Mucosa of descending colon (tissue), 3 donors: ENCODE measurements at places on chromosomes 3 and 15. TPM values are rescaled to one million over a fixed set of nuclear protein-coding genes. Genes with fewer than 3 reads are reported as not detected.

DNA sequence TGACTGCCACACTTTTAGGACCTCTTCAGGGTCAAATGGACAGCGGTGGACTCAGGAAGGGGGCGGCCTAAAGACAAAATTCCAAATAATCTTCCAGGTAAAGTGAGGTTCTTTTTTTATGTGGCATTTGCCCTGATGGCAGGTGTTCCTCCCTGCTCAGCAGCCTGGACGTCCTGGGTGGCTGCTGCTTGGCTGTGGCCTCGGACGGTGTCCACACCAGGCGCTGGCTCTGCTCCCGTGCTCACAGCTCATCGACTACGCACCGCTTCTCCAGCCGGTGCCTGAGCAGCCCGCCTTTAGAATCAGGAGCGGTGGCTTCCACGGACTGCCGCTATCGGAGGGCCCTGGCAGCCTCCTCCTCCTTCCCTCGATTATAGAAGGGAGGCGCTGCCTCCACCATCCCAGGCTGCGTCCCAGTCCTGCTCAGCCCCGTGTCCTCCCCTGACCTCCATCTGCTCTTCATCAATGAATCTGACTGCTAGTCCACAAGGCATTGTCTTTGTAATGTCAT, 41.9 kb downstream of the PCSK6 start:
- DNase-seq: no peak

- no peak for DNase-seq
Measured at GRCh38 chr3:149366031-149366430, 11.4 kb downstream of the TM4SF1 start.

- no peak for DNase-seq
Measured at GRCh38 chr3:87082796-87083440, 92.0 kb upstream of the VGLL3 start.

The ALS2CL gene
- total RNA-seq: 68.1 TPM

DNA sequence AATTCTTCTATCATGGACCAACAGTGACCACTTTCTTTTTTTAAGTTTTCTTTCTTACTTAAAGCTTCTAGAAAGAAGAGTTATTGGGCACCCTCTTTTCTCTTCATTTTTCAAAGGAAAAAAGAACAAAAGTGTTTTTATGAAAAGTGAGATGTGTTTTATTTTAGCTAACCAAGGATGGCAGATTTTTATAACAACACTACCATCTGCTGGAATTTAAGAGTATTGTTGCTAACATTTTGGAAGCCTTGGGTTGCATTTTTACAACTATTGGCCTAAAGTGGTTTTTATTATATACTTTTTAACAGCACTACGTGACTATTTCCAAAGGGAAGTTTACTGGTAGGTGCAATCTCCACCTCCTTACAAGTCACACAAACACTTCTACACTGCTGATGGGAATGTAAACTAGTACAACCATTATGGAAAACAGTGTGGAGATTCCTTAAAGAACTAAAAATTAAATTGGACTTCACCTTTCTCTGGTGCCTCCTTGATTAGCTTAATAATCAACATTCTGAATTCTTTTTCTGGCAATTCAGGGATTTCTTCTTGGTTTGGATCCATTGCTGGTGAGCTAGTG, 237.7 kb upstream of the AGTR1 start:
- no peak for DNase-seq

The GOLGA8S gene
- total RNA-seq: 0.07 TPM

DNA sequence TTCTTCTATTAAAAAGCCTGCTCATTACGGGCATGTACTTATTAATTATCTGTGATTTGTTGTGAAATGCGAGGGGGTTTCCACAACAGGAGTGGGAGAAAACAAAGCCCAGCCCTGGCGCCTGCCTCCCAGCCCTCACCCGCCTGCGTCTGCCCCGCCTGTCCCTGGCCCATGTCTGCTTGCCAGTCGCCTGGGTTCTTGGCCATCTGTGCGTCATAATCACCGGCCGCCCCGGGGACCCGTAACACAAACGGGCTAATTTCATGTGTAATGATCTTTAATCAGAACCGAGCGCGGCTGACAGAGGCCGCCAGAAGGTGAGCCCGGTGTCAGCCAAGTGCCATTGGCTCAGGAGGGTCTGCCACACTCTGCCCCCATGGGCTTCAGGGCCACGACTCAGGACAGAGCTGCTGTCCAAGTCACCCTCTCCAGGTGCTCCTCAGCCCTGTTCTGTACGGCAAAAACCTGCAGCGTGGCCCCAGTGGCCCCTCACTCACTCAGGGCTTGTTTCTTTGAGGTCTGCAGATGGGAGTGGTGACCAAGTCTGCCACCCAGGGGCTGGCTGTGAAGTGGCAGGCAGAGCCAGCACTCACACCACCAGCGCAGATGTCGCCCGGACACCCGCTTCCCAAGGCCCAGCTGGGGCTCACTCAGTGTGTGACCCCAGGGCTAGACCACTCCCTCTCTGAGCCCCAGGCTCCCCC, 28.8 kb upstream of the TMEM115 start:
- no peak for DNase-seq

DNA sequence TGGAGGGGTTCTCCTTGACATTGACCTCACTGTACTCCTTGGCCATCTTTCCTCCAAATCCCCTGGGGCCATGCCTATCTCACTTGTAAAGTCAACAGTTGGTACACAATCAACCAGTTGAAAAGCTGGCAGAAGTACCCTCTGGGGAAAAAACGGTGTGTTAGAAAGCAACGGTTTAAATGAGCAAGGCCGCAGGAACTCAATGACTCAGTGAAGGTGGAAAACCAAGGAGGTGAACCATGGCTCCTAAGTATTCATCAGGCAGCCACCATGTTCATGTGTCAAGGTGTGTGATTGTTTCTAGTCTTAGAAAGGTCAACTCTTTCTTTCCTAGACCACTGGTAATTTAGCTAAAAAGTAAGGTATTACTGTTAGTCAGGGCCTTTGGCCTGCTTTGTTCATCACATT, 130.9 kb upstream of the SATB1 start:
- DNase-seq: no peak

DNA sequence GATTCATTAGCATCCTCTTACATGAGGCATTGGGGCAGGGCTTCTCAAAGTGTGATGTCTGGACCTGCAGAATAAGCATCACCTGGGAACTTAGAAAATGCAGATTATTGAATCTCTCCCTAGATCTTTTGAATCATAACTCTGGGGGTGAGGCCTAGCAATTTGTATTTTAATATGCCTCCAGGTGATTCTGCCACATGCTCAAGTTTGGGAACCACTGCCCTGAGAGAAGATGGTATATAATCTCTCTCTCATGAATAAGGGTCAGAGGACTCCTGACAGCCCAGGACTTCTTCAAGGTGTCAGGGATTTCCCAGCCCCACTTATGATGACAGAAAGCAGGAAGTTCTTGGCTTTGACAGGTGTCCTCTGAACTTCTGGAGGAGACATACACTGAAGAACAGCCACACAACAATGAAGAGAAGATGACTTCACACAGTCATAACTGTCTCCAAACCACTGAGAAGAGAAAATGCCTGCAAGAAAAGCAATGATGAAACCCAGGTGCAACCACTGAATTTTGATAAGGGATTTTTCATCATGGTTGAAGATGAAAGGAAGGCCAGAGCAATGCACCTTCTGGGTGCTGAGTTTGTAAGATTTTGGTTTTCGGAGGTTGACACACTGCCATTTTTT, 211.9 kb upstream of the MRPL3 start:
- DNase-seq: no peak

The ST6GAL1 gene
- 23.5 TPM for total RNA-seq

- DNase-seq: no peak
Measured at GRCh38 chr3:190286014-190286413, 36.2 kb downstream of the CLDN1 start.

GRCh38 chr3:186997473-186997939, 67.2 kb downstream of the ST6GAL1 start:
- no peak for DNase-seq

- no peak for DNase-seq
Measured at GRCh38 chr3:124246949-124247348, 255.0 kb upstream of the ROPN1 start.

The C3orf80 gene
- 0.38 TPM for total RNA-seq

GRCh38 chr3:114671741-114672510, 378.1 kb downstream of the TIGIT start:
- DNase-seq: no peak

The LMAN1L gene
- 0.60 TPM for total RNA-seq

The DPPA4 gene
- not detected for total RNA-seq

DNA sequence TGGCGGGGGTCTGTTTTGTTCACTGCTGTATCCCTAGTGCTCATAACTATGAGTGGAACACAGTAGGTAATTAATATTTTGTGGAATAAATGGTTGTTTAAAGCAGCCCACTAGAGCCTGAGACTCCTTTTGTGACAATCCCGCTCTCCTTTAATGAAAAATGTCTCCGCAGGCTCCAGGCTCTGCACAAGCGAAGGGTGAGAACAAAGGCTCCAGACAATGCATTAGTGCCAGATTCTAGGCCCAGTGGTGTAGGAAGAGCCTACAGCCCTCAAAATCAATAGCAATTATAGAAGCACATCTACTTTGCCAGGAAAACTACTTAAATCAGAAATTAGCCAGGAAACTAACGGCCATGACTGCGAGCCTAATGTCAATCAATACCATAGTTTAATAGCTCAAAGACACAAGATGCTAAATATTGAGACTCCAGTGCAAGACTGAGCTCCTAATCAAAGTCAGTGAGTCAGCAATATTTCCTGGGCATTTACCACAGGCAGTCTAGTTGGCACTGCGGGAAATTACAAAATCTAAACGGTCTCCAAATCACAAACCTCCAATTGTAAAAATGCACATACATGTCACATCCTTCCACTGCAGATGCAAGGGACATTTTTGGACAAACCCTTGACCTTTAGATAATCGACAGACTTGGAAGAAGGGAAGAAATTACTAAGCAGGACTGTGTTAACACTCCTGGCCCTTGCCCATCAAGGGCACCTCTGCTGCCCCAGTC, 2.3 kb downstream of the ANXA2 start:
- no peak for DNase-seq

DNA sequence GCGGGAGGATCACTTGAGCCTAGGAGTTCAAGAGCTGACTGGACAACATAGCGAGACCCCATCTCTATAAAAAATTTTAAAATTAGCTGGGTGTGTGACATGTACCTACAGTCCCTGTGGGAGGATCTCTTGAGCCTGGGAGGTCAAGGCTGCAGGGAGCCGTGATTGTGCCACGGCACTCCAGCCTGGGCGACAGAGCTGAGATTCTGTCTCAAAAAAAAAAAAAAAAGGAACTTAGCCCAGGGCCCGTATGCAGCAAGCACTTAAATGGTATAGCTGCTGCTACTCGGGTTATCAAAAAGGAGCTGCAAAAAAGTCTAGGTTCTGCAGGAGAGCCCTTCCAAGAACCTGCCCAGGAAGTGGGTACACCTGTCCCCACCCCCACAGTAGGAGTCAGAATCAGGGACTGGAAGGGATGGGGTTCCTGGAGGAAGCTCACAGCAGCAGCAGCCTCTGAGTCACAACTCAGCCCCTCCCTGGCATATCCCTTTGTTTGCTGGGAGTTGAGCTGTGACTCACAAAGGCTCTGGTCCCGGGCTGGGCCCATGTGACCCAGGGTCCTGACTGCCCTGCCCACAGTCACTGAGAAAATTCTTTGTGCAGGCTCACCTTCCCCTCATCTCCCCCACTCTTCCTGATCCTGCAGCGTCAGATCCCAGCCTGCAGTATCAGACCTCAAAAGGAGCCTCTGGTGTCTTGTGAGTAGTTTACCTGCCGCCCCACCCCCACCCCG, at the start of gene SPATA12:
Gene SPATA12 (plus strand): TSS at position 576 of the 733 bp plus-strand sequence. CDS start 13,031 bp downstream, outside the sequence.
- peak; percentile 81 for DNase-seq

DNA sequence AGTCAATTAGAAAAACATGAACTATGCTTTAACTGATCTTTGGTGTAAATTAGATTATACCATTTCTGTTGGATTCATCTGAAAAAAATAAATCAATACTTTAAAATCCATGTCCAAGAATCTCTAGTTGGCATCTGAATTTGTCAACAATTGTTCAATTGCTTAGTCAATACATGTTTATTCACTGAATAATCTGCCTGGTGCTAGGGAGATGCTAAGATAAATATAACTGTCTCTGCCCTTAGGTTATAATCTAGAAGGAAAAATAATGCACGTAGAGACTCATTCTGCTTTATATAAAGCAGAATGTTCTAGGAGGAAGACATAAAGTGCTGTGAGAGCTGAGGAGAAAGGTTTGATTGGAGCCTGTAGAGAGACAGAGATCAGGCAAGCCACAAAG, 537.2 kb upstream of the IL12A start:
- no peak for DNase-seq

The LRTM1 gene
- not detected for total RNA-seq

The MDFIC2 gene
- total RNA-seq: not detected

DNA sequence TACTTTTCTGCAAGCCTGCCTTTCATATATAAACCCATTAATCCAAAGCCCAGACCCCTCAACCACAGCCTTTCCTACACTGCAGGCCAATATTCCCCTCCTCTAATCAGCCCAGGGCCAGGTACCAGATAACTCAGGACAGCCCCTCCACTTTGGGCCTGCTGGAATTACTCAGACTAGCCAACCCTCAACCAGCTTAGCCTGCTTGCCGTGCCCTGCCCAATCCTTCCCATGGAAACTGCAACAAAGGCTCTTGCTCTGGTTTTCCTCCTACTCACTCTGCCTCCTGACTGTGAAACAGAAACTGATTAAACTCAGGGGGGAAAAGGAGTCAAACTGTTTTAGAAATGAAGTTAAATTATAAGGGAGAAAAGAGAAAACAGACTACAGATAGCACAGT, 248.1 kb downstream of the KLF13 start:
- DNase-seq: no peak

- no peak for DNase-seq
Measured at GRCh38 chr15:93060336-93061248, 28.4 kb downstream of the RGMA start.

- DNase-seq: no peak
Measured at GRCh38 chr3:45497963-45498362, 96.6 kb upstream of the LIMD1 start.

DNA sequence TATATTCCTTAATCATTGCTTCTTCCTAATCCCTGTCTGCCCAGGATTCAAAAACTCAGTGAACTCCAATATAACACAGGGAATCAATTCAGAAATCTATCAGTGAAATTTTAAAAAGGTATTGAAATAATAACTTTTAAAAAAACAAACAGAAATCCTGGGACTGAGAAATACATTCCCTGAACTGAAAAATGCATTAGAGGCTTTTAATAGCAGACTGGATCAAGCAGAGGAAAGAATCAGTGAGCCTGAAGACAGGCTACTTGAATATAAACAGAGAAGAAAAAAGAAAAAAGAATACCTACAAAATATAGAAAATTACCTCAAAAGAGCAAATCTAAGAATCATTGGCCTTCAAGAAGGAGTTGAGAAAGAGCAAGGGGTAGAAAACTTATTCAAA, 54.7 kb downstream of the CEP70 start:
- no peak for DNase-seq

- DNase-seq: no peak
Measured at GRCh38 chr15:58462973-58463663, 31.3 kb downstream of the LIPC start.

DNA sequence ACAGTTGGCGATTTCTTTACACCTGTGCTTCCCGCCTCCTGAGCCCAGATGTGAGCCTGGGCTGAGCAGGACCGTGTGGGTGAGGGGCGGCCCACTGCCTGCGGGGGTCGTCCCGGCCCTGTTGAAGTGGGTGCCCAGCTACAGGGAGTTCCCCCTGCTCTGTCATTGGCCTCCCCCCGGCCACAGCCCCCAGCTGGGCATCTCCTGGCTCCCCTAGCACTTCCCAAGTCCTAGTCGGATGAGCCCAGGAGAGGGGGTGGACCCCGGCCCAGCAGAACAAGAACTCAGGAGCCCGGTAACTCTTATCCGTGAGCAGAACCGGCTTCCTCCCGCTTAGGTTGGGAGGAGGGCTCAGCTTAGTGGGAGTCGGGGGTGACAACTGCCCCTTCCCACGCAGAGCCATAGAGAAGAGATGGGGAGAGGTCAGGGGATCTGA, 757 bp downstream of the PAQR5 start:
- no peak for DNase-seq
